Stimulated activated CD4-positive, alpha-beta T cell treated with anti-CD3 and anti-CD28 coated beads, Interleukin-4, amount 100 ng/mL, for 48 hours (primary cell): ENCODE measurements at places on chromosomes 6 and 20.

- DNase-seq = no peak
Observed at GRCh38 chr6:42406306-42407280, 45.1 kb downstream of the TRERF1 start.

DNA sequence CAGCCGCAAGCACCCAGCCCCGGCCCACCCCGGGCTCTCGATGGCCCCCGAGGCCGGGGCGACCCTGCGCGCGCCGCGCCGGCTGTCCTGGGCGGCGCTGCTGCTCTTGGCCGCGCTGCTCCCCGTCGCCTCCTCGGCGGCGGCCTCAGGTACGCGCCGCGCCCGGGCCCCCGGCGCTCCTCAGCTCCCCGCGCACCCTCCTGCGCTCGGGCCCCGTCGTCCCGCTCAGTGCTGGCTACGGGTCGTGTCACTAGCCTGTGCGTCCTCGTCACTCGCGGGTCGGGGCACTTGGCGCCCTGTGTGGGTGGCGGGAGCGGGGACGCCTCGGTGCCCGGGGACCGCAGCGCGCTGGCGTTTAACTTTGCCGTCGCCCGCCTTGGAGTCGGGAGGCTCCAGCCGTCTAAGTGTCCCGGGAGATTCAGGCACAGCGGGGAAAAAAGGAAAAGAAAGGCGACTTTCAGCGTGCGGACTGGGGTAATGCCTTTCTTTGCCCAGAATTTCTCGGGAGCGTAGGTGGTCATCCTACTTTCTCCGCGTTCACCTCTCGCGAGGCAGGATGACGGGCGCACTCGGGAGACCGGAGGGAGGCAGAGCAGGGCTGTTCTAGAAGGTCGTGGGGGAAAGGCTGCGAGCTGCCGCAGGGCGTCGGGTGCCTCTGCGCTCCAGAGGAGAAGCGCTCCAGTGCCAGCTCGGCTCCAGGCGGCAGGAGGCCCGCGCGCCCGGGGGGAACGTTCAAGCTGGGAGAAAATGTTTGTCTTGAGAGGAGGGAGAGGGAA lies 545 bp downstream of the FNDC1 start:
- peak; percentile 14 for DNase-seq

DNA sequence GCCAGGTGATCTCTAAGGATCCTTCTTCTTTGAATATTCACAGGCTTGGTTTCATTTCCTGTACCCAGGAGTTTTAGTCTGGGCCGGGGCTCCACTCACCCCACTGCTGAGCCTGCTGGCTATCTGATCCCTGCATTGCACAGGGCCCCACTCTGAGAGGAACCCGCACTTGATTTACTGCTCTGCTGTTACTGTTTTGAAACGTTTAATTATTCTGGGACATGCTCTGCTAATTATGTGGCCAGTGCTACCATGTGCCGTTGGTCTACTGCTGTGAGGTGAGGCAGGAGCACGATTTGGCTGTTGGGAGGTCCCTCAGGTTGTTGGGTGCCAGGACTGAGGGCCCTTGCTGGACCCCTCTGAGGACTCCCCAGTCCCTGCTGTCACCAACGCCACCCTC lies 108.7 kb upstream of the SIRPA start:
- no peak for DNase-seq

DNA sequence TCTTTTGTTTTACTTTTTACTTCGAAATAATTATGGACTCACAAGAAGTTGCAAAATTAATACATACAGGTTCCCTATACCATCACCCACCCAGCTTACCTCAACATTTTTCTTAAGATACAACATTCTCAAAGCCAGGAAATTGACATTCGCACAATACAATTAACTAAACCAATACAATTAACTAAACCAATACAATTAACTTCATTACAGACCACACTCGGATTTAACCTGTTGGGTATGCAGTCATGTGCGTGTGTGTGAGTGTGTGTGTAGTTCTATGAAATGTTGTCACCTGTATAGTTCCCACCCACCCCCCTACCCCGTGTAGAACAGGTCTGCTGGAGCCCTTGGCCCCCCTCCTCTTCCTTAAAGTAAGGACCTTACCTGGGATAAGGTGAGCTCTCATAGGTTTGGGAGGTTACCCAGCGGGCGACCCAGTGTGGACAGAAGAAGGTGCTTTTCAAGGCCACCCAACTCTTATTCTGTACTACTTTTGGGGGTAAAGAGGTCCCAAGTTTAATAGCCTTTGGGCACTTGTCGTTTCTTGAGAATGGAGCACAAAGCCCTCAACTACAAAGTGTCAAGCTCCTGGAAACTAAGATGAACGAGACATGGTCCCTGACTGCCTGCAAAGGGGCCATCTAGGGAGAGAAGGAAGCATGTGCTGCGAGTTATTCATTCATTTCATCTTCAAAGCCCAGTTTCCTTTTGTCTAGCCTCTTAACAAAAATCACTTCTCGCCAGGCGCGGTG lies 544 bp upstream of the STK38 start:
- DNase-seq = no peak

DNA sequence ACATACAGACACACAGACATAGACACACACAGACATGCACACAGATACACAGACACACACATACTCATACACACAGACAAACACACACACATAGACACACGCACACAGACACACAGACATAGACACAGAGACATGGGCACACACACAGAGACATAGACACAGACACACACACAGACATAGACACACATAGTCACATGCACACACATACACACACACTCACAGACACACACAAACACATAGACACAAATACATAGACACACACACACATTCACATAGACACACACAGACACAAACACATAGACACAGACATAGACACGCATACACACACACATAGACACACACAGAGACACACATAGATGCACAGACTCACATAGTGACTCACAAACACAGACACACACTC lies 13.5 kb downstream of the FOXF2 start:
- DNase-seq = no peak

DNA sequence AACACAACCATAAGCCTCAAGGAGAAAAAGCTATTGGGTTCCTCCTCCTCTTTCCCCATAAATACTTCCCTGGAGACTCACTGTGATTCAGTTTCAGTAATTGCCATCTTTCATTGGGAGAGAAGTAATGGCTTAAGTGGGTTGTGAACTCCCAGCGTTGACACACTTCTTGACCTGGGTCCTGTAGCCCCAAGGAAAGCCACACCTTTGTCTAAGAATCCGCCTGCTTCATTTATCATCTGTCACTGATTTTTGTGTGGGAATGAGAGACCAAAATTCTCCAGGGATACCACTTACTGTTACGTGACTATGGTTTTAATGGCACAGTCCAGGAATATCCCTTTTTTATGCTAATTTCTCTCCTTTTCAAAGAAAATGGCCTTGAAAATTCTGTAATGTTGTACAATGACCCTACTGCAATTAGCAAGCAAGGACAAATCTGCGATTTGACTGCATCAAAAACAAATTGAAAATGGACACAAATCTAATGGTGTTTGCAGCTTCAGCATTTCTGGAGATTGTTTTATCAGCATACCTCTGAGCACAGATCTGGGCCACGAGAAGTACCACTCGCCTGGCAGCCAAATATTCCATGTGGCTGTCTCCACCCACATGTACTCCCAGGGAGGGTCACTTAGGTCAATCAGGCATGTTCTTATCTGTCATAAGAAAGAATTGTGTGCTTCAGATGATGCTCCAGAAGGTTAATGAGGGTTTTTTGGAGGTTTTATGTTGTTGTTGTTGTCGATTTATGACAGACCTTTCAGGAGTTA lies 29.8 kb downstream of the DCBLD1 start:
- no peak for DNase-seq

GRCh38 chr6:52994839-52995088 lies 320 bp downstream of the GSTA4 start:
- DNase-seq = no peak
